Naive B cell (primary cell): ENCODE measurements at places on chromosomes 6 and 20. TPM values are rescaled to one million over a fixed set of nuclear protein-coding genes. Genes with fewer than 3 reads are reported as not detected.

Gene CYP39A1
- polyA plus RNA-seq: not detected

Gene RAD21L1
- polyA plus RNA-seq: not detected

Gene PRKN
- 1.7 TPM for polyA plus RNA-seq

DNA sequence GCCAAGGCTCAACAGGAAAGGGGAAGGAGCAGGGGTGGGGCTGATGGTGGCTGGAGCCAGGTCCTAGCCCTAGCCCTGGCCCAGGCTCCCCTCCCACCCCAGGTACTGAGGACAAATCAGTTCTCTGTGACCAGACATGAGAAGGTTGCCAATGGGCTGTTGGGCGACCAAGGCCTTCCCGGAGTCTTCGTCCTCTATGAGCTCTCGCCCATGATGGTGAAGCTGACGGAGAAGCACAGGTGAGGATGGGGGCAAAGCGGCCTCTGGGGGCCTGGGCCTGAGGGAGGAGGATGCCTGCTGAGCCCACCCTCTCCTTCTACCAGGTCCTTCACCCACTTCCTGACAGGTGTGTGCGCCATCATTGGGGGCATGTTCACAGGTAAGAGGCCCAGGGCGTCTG is 15.0 kb downstream of the ERGIC3 start:
- H3K4me1 ChIP-seq: no peaks in the 10 kb centered on the region
- no peak for DNase-seq
- no peak overlapping the region for H3K4me3 ChIP-seq
- H3K36me3 ChIP-seq: peaks cover 31% of the 10 kb centered on the region

DNA sequence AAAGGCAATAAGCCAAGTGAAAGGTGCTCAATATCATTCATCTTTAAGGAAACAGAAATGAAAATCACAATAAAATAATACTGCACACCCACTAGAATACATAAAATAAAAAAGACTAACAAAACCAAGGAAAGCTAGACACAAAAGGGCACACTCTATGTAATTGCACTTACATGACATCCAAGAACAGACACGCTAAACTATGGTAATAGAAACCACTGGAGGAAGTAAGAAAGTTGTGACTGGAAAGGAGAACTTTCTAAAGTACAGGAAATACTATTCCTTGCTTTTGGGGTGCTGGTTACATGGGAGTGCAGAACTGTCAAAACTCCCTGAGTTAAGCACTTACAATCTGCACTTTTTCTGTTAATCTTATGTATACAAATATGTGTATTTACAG is 253.7 kb upstream of the RUNX2 start:
- no peak for DNase-seq
- H3K4me3 ChIP-seq: no peak overlapping the region
- H3K27ac ChIP-seq: no peak overlapping the region

DNA sequence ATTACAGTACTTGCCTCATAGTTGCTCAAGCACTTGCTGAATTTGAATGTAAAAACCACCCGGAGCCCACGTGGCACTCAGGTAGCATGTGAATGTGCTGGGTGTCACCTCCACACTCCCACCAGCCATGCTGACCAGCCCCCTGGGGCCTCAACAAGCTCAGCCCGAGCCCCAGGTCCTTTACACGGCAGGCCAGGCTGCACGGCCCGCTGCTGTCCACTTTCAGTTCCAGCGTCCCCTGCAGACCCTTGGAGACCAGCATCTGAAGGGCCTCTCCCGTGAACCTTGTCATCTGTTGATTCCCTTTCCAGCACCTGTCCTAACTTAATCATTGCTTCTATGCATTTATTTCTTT is 33.3 kb upstream of the ZBP1 start:
- H3K27me3 ChIP-seq: no peaks in the 10 kb centered on the region
- H3K4me1 ChIP-seq: peaks cover 21% of the 10 kb centered on the region
- no peak overlapping the region for H3K4me3 ChIP-seq
- DNase-seq: no peak

DNA sequence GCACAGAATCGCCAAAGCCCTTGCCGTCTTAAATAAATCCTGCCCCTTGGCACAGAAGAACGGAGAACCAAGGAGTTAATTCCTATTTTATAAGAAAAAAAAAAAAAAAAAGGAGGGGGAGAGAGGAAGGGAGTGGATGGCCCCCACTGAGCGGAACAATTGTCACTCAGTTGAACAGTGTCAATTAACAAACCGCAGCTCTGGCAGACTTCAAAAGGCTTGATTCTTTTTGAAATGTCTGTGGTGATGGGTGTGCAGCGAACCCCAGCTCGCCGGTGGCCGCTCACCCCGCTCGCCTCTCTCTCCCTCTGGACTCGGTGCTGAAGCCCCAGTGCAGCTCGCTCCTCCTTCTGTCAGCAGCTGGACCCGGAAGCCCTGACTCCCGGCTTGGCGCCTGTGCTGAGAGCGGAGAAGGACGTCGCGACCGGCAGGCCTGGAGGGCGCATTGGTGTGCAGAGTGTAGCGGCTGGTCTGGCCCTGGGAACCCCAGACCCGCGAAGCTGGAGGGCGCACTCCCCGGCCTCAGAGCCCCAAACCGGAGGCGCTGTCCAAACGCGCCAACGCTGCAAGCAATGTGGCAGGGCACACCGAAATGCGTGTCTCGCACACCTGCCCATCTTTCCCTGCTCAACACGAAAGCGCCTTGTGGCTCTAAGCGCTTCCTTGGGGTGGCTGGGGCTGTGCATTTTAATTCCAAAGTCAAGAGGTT is 3.4 kb downstream of the LINC00237 start:
- H3K27me3 ChIP-seq: peaks cover 66% of the 10 kb centered on the region
- peak overlapping the region; percentile 53 for H3K27ac ChIP-seq
- peaks cover 20% of the 10 kb centered on the region for H3K4me1 ChIP-seq
- DNase-seq: peak; percentile 16

- no peak for DNase-seq
- H3K36me3 ChIP-seq: peaks cover 10% of the 10 kb centered on the region
- H3K4me3 ChIP-seq: no peak overlapping the region
- H3K27me3 ChIP-seq: peaks cover 11% of the 10 kb centered on the region
- no peak overlapping the region for H3K27ac ChIP-seq
These were observed 1.3 kb upstream of the BPIFA2 start for GRCh38 chr20:33166533-33167113.

DNA sequence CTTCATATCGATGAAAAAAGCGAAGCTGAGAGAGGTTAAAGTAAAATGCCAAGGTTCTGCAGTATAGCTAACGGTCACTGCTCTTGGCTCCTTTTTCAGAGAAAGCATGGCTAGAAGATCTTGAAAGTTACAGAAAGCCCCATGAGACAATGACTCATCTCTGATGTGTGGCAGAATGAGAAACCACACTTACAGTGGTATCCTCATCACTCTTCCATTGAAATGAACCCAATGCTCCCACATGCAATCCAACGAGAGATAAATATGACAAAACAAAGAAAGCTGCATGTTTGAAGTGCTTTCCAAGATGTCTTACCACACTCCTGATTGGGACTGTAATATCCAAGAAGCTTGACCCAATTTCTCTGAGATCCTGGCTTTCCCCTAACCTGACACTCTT is 694.9 kb downstream of the PRKN start:
- H3K27ac ChIP-seq: no peak overlapping the region
- peaks cover 6% of the 10 kb centered on the region for H3K36me3 ChIP-seq
- H3K4me1 ChIP-seq: no peaks in the 10 kb centered on the region
- H3K4me3 ChIP-seq: no peak overlapping the region

GRCh38 chr20:61753316-61753942 is 312.3 kb downstream of the TAF4 start:
- H3K4me3 ChIP-seq: no peak overlapping the region
- H3K27ac ChIP-seq: no peak overlapping the region
- no peak for DNase-seq
- no peaks in the 10 kb centered on the region for H3K27me3 ChIP-seq
- no peaks in the 10 kb centered on the region for H3K36me3 ChIP-seq

DNA sequence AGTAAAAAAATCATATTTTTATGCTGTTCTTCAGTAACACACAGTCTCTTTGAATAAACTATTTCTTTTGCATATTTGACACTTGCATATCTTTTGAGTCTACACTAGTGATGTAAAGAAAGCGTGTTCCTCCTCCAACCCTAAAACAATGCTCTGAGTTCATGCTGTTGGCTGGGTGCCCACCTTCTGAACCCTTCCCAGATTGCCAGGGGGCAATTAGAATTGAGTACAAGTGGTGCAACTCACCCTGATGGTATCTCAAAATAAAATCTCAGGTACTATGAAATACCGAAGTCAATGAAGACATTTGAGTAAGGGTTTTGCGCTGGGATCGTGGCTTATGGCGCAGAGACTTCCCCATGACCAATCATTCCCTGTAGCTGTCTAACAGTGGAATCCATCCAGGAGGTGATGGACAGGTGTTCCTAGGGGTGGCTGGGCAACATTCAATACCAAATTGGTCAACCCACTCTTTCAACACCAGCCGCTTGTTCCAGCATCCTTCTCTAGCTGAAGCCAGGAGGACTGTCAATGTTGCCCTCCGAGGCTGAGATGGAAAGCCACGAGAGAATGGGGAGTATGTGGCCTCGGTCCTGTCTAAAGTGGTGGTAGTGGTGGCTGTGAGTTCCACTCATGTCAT is 94.4 kb upstream of the ZNFX1 start:
- no peaks in the 10 kb centered on the region for H3K4me1 ChIP-seq
- no peak for DNase-seq
- H3K36me3 ChIP-seq: no peaks in the 10 kb centered on the region
- no peak overlapping the region for H3K4me3 ChIP-seq

DNA sequence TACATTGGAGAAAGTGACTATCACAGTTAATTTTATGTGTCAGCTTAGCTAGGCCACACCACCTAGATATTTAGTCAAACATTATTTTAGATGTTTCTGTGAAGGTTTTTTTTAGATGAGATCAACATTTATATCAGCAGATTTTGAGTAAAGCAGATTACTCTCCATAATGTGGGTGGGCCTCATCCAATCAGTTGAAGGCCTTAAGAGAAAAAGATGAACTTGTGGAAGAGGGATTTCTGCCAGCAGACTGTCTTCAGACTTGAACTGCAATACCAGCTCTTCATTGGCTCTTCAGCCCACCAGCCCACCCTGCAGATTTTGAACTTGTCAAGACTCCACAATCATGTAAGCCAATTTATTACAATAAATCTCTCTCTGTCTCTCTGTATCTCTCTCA is 25.1 kb upstream of the FBXO30 start:
- DNase-seq: no peak
- H3K27me3 ChIP-seq: no peaks in the 10 kb centered on the region
- no peak overlapping the region for H3K4me3 ChIP-seq
- no peaks in the 10 kb centered on the region for H3K36me3 ChIP-seq

DNA sequence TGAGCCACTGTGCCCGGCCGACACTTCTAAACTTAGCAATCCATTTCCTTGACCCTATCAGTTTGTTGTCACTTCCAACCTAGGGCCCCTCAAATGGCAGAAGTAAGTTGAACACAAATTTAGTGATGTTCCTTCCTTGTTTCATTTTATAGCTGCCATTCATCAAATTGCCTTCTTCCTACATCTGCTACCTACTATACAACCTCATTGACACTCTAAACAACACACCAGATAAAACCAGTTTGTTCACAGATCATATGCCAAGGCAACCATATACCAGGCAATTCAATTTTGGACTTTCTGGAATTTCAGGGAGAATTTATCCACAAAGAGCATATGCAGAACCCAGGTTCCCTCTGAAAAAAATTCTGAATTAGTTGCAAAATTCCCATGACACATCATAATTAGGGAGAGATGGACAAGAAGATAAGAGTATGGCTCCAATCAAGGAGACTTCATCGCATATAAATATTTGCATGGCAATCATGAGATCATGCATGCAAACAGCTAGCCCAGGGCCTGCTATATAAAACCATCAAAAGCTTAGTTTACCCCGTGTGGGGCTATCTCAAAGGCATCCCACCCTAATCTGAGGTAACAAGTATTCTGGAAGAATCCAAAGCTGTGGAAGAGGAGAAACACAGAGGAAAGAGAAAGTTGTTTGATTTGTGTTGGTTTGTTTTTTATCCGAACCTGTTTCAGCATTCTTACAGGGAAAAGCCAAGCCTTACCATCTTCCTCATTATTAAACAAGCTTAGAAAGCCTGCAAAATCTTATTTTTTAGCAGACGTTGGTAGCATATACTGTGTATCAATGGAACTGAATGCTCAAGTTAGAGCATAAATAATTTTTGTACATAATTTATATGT is 132.8 kb upstream of the TNFAIP3 start:
- no peak overlapping the region for H3K27ac ChIP-seq
- no peaks in the 10 kb centered on the region for H3K36me3 ChIP-seq
- peaks cover 7% of the 10 kb centered on the region for H3K27me3 ChIP-seq
- H3K4me1 ChIP-seq: peaks cover 4% of the 10 kb centered on the region
- H3K4me3 ChIP-seq: no peak overlapping the region
- no peak for DNase-seq

GRCh38 chr6:134938896-134939295 is 11.0 kb downstream of the ALDH8A1 start:
- no peaks in the 10 kb centered on the region for H3K27me3 ChIP-seq
- no peak overlapping the region for H3K4me3 ChIP-seq
- no peaks in the 10 kb centered on the region for H3K4me1 ChIP-seq
- H3K27ac ChIP-seq: no peak overlapping the region
- DNase-seq: peak; percentile 9

DNA sequence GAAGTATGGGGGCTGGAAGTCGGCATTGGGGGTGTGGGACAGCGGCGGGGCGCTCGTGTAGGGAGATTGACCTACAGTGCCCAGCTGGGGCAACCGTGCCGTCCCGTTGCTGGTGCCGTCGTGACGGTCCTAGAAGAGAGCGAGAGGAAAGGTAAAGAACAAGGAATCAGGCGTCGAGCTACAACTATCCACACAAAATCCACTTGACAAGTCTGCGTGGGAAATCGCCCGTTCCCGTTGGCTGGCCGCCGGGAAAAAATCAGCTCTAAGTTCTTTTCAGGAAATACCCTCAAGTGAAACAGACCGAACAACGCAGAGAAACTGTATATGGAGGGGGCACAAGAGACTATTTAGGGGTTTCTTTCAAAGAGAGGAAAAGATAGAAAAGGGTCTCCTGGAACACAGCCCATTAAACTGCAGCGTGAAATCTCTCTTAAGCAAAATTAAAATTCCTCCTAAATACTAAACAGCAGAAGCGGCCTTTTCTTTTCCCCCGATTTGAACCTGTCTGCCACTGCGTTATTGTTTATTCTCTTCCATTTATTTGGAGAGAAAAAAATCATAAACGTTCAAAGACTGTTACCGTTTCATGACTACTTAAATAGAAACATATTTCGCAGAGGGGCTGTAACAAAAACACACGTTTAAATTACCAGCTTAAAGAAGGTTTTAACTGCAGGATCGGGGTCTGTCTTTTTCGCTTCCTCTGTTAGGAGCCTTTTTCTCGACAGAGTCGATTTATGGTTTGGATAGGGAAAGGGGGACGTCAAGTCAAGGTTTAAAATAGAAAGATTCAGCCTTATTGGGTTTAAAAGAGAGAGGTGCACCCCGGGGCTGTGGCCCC is 4.4 kb downstream of the TFAP2A start:
- H3K4me1 ChIP-seq: peaks cover 48% of the 10 kb centered on the region
- H3K4me3 ChIP-seq: peak overlapping the region; percentile 97
- no peaks in the 10 kb centered on the region for H3K36me3 ChIP-seq
- H3K27ac ChIP-seq: peak overlapping the region; percentile 95
- H3K27me3 ChIP-seq: peaks cover 89% of the 10 kb centered on the region
